ENCODE measurements at places on chromosomes 6 and 20.

- DNase-seq: no peak
These were observed 10.4 kb upstream of the THBS2 start for GRCh38 chr6:169263836-169264608.

GRCh38 chr6:148085631-148086331 is 256.9 kb upstream of the SASH1 start:
- DNase-seq: no peak

DNA sequence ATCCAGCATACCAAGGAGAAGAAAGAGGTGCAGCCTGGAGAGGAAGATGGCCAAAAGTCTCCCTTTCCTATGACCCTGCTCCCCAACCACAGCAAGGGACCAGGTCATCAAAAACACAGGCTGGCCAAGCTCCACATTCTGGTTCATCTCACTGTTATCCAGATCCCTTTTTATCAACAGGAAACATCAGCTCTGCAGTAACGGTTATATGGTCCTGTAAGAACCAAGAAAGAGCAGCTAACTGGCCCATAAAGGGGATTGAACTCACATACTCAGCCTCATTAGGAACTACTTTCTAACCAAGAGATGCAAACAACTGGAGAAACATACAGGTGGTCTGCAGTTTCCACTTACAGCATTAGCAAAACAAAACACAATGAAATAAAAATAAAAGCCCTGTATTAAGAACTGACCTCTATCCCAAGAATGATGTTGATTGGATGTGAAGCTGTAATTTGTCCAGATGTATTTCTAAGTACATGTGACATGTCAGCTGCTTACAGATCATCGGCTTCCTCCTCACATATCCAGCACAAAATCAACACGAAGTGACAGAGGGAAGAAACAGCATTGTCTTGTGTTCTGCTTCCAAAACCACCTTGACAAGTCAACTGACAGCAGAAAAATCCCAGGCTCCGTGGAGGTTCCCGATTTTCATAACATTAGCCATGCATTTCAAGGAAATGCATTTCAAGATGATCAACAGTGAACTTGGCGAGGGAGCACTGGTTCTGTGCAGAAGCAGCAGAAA is 557.2 kb upstream of the AGPAT4 start:
- no peak for DNase-seq

GRCh38 chr6:105384004-105384403 is 18.9 kb downstream of the PREP start:
- DNase-seq: no peak

DNA sequence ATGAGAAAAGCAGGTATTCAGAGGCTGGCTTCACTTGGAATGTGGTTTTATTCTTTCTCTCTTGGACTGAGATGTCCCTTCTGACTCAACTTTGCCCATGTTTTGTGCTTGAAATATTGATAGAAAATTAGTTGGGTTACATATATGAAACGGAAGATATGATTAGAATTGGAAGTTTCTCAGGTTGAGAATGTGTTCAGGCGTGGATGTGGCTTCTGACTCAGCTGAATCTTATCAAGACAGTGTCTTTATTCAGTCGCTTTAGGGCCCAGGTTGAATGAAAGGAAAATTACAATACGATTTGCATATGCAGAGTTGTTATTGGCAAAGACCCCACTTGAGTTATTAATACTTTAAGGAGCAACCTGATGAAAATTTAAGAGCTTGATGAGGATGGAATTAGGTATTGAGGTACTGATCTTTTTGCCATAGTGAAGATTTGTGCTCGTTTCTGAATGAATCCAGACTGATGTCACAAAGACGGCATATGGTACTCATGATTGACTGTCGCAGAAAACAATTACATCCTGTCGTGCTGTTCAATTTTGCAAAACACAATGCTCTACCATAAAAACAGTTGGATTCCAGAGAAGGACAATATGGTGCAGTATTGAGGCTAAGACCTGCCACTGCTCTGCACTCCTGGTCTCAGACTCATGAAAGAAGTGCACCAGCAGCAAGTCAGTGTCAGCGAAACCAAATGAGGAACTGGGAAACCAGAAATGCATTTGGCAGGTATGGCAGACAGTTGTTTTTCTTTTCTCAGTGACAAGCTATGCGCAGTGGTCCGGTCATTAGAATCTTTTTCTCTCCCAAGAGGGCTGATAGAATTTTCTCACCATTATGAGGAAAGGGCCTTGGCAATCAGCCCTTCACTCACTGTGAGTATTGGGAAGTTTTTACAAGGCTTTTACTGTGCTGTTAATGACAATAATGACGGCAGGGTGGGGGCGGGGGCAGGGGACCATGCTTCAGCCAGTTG is 158.3 kb downstream of the DOK5 start:
- no peak for DNase-seq

- DNase-seq: no peak
These were observed 398.3 kb downstream of the UTRN start for GRCh38 chr6:144683216-144684070.

Data from NCI-H187 (cell line).